Stimulated activated naive CD4-positive, alpha-beta T cell (primary cell): ENCODE measurements at places on chromosomes 6 and 20.

DNA sequence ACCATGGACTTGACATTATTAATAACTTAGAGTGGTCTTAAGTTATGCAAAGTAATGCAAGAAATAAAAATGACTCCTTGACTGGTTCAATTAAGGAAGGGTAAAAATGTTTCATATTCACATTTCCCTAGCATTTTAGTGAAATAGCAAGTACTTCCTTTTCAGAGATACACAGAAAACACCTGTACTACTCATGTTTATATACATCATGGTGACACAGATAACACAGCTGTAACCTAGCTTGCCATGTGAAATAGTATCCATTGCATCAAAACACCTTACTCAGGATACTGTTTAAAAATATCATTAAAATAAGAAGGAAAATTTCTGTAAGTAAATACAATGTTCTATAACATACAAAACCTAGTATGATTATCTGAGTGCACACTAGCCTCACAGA is 102.4 kb downstream of the AHI1 start:
- DNase-seq, result no peak

DNA sequence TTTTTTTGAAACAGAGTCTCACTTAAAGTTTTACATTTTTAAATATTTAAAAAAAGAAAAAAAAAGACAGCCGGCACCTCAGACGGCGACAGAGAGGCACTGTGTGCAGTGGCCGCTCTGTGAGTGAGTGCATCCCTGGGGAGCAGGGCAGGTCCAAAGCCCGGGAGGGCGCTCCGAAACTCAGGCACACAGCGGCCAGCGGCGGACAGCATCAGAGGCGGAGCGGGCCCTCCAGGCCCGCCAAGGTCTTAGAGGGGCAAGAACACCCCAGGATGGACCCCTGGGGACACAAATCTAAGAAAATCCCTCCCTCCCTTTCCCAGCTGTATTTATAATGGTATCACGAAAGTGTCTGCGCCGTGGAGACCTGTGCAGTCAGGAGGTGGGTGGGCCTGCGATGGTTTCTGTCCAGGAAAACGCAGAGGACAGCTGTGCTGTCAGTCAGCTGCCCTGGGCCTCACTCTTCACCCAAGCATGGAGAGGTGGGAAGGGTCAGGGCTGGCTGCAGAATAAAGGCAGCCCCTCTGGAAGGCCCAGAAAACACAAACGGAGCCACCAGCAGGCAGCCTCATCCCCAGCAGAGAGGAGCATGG is 43.8 kb downstream of the TAF4 start:
- DNase-seq, result no peak

GRCh38 chr6:42378536-42378935 is 73.2 kb downstream of the TRERF1 start:
- DNase-seq, result no peak

GRCh38 chr6:143872201-143872600 is 7.9 kb downstream of the ZC2HC1B start:
- no peak for DNase-seq

DNA sequence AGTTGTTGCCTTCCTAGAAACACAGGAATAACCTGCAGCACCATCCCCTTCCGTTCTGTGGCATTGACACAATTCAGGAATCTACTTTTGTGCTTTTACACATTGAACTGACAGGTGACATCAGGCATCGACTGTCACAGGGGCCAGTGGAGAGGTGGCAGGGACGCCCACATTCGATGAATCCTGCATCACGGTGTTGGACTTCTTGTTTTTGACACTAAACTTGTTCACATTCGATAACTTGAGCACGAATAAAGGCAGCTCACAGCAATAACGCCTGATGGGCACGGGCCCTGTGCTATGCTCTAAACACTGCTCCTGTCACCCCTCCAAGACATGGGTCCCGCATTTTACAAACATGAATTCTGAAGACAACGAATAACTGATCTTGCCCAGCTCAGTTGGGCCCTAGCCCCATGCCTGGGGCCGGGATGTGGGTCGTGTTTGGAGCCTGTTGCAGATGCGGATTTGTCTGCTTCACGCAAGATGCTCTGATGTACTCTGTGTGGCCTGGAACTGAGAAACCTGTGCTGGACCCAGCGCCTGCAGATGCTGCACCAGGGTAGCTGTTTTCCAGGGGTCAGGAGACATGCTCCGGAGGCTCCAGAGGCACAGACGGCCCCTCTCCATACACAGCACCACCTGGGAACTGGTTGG is 75.7 kb downstream of the TTLL2 start:
- DNase-seq, result no peak

DNA sequence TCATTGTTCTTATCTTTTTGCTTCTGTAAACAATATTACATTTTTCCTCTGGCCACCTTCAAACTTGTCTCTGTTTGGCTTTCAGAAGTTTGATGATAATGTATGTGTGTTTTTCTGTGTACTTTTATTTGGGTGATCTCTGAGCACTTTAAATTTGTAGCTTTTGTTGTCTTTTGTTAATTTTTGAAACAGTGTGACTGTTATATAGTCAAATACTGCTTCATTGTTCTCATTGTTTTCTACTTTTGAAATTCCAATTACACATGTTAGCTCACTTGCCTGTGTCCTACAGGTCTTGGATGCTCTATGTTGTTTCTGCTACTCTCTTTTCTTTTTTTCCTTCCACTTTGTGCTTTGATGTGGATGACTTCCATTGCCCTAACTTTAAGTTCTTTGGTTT is 460.1 kb upstream of the KHDRBS2 start:
- DNase-seq, result no peak

DNA sequence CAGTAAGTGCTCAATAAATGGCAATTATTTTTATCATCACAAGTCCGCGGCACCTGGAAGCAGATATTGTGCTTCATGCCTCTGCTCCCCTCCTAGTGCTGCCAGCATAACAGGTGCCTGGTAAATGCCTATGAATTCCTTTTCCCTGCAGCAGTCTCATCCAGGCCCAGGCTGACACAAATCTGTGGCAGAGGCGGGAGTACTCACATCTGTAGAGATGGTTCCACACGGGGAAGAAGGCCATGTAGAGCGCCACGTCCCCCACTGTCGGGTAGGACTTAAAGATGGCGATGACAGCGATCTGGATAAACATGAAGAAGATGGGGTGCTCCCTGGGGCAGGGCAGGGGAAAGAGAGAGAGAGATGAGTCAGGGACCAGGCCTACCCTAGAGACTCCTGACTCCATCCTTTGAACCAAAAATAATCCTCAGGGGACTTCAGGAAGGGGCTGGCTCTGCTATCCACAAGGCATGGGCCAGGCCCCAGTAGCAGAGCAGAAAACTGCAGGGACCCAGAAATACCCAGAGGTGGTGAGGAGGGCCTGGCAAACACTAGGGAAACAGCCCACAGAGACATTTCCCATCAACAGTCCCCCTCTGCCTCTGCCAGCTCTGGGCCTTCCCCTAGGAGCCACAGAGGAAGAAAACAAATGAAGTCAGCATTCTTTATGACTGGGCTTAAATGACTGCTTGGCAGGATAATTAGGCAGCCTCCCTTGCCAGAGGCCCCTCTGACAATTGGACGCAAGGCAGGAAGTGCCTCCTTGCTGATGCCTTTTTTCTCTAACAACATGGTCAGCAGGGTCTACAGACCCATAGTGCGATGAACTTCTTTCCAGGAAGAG is 23.0 kb downstream of the MAP1LC3A start:
- no peak for DNase-seq

DNA sequence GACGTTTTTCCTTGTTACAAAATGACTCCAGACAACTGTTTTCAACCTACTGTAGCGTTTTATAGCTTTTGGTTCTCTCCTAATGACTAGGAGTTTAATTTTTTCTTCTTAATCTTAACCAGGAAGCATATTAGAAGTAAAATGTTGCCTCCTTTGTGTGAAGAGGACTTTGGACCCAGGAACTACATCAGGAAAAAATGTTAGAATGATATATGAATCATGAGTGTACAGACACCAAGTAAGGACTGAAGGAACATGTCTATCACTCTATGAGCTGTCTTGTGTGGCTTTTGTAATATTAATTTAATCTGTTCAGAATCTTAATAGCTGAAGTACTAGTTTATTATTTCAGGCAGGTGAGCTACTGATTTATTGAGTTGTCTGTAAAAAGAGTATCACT is 71.0 kb upstream of the MARCKS start:
- no peak for DNase-seq

DNA sequence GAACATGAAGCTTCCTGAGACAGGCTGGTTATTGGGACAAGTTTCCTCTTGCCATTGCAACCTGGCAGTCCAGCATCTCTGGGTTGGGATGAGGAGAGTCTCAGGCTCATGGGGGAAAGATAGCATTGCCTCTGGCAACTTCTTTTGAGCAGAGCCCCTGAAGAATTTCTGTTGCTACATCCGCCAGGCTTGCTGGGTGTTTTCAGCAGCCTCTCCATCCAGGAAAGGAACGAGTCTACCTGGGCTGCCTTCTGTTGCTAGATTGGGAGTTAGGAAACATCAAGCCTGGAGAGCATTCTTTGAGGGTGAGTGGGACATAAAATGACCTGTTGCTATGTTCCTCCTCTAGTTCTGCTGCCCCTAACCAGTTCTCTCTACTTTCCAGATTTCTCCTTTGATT is 313.5 kb downstream of the RFPL4B start:
- no peak for DNase-seq

DNA sequence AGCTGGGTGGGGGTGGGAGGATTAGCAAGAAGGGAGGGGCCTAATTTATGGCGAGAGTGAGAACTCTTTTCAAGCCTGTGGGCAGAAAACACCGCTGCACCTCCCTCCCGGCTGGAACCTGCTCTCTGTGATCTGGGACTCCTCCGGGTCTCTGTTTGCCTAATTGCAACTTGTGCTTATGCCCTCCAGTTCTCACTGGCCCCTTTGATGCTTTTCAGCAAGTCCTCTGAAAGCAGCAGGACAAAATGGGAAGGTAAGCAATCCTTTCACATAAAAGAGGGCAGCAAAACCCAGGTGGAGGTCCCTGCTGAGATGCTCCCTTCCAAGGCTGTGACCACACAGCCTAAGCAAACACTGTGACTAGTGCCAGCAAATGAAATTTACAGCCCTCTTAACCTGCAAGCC is 523.0 kb upstream of the FLRT3 start:
- DNase-seq, result no peak

- DNase-seq, result no peak
Observed at GRCh38 chr6:96992343-96992730, 67.8 kb downstream of the KLHL32 start.

- no peak for DNase-seq
Observed at GRCh38 chr6:165487950-165488349, 175.1 kb downstream of the PDE10A start.

DNA sequence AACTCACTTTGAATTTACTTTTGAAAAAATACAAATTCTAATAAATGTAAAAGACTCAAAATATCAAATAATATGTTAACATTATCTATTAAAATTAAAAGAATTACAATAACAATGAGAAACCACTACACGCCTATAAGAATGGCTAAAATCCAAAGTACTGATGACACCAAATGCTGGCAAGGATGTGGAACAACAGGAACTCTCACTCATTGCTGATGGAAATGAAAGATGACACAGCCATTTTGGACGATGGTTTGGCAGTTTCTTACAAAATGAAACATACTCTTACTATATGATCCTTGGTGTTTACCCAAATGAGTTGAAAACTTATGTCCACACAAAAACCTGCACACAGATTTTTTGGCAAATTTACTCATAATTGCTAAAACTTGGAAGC is 15.6 kb upstream of the STX11 start:
- DNase-seq, result no peak

- DNase-seq, result no peak
Observed at GRCh38 chr6:42236030-42236429, 18.4 kb upstream of the MRPS10 start.

DNA sequence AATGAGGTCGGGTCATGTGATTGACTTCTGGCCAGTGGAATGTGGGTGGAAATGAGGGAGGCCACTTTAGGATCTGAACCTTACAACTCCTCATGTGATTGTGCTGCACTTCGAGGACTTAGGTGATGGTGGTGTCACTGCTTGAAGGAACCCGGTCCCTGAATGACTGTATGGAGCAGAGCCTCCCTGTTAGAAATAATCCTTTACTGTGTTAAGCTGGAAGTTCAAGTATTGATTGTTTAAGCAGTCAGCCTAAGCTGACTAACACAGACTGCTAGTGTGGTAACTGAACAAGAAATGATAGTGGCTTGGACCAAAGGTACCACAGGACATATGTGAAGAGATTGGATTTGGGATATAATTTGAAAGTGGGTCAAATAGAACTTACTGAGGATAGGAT is 138.0 kb downstream of the OPN5 start:
- no peak for DNase-seq

DNA sequence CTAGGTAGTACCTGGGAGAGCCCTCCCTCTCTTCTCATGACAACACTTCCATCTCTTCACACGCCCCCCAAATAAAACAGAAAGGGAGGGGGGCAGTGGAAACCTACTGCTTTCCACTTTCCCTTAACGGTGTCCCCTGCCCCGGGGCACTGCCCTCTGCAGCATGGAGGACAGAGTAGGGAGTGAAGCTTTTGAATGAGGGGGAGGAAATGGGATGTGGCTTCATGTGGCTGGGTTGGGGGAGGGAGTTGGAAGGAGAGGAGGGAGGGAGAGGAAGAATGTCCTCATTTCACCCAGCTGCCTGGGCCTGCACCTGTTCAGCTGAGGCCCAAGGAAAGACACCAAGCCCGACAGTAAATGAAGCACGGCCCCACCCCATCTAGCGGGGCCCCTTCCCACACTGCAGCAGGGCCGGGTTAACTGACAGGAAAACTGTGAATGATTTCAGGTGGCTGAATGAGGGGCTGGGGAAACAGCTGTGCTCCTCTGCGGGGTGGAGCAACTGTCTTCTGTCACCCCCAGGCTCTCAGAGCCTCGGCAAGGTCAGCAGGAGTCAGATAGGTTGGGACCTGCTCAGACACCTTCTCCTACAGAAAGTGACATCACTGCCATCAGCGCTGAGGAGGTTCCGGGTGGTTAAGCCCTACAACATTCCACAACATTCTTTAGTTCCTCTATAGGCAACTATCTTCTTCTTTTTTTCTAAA is 40.0 kb upstream of the TAF8 start:
- DNase-seq, result peak; percentile 22

- DNase-seq, result no peak
Observed at GRCh38 chr6:157845493-157846259, 22.6 kb downstream of the SNX9 start.

- DNase-seq, result no peak
Observed at GRCh38 chr6:167079853-167080297, 43.0 kb upstream of the CCR6 start.

DNA sequence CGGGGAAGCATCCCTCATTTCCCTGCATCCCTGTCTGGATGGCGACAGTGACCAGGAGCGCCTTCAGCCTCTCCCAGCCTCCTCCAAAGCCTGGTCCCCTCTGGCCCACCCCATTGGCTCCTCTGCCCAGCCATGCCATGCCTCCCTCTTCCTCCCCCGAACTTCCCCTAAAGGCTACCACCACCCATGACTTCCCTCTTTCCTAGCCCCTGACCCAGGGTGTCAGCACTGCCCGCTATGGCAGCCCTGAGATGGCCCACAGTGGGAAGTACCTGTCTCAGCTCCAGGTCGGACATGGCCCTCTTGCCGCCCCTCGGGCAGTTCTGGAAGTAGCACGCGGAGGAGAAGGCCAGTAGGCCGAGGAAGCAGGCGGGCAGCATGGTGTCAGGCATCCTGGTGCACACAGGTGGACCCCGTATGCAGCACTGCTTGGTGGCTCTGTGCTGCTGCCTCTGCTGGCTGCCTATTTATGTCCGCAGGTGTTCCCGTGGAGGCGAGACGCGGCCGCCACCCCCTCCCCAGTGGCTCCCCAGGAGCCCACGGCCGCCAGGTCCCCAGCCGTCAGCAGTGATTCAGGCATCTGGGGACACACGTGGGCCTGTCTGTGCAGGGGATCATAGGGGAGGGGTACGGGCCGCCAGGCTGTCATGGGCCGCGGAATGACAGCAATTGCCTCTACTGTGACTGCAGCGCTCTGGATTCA is at the start of gene AVP:
TSS of gene AVP (minus strand) at position 442 of the 703 bp plus-strand sequence. CDS start at position 392, 50 bp downstream.
- DNase-seq, result no peak

- DNase-seq, result no peak
Observed at GRCh38 chr6:52724406-52725121, 38.7 kb downstream of the GSTA2 start.
